Vagina (tissue), 2 donors: ENCODE measurements at places on chromosomes 3 and 15.

- no peak for DNase-seq
Measured at GRCh38 chr3:78462021-78462420, 1305.8 kb downstream of the ROBO1 start.

- no peak for DNase-seq
Measured at GRCh38 chr3:128429751-128430150, 36.9 kb downstream of the DNAJB8 start.

- no peak for DNase-seq
Measured at GRCh38 chr15:100572362-100572983, 29.5 kb downstream of the LINS1 start.

- DNase-seq: no peak
Measured at GRCh38 chr3:20658491-20658890, 472.5 kb upstream of the SGO1 start.

GRCh38 chr3:124770336-124771082 lies 40.3 kb downstream of the UMPS start:
- DNase-seq: no peak
